Ascending aorta (tissue), 2 donors: ENCODE measurements at places on chromosomes 4 and X. TPM values are rescaled to one million over a fixed set of nuclear protein-coding genes. Genes with fewer than 3 reads are reported as not detected.

DNA sequence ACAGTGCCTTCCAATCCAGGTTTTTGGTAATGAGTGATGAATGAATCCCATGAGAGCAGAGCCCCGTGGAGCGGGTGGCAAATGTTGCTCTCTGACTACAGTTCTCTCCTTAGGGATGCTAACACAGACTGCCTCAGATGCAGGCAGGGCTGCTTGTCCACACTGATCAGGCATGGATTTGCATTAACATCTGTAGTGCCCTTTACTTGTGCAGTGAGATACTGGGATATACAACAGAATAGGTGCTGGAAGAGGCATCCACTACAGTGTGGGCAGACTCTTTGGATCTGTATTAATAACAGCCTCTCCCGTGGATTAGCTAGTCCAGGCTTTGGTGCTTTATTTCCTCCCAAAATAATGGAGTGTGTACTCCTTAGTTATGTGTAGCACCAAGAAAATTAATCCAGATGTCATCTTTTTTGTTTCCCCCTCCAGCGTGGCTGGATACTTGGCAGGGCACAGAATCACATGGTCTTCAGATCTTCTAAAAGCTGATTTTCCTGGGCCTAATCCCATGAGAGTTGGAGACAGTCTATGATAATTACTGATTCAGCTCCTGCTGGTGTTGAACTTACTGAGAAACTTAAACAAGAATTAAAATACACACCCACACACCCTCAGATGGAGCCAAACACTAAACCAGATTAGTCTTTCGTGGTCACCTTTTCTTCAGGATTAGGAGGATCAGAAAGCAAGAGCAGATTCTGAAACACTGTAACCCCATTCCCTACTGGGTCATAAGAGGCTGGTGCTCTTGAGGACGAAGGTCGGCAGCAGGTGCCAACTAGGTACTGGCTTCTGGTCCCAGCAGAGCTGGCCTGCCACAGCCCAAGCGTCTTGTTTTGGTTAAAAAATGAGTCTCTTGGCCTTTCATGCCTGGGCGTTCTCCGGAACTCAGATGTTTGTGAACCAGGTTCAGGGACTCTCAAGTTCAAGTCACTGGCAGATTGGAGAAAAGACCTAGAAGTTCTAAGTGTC is 23.1 kb upstream of the NAP1L5 start:
- H3K4me3 ChIP-seq: no peak overlapping the region
- H3K27me3 ChIP-seq: no peaks in the 10 kb centered on the region
- H3K36me3 ChIP-seq: peaks cover 6% of the 10 kb centered on the region
- H3K27ac ChIP-seq: peak overlapping the region; percentile 65
- peaks cover 10% of the 10 kb centered on the region for H3K4me1 ChIP-seq
- no peak for DNase-seq

GAB3 gene
- 2.9 TPM for total RNA-seq

GRCh38 chr4:6172093-6172926 is 28.0 kb downstream of the JAKMIP1 start:
- no peaks in the 10 kb centered on the region for H3K36me3 ChIP-seq
- H3K27me3 ChIP-seq: no peaks in the 10 kb centered on the region
- no peaks in the 10 kb centered on the region for H3K4me1 ChIP-seq
- DNase-seq: no peak
- H3K4me3 ChIP-seq: no peak overlapping the region

DNA sequence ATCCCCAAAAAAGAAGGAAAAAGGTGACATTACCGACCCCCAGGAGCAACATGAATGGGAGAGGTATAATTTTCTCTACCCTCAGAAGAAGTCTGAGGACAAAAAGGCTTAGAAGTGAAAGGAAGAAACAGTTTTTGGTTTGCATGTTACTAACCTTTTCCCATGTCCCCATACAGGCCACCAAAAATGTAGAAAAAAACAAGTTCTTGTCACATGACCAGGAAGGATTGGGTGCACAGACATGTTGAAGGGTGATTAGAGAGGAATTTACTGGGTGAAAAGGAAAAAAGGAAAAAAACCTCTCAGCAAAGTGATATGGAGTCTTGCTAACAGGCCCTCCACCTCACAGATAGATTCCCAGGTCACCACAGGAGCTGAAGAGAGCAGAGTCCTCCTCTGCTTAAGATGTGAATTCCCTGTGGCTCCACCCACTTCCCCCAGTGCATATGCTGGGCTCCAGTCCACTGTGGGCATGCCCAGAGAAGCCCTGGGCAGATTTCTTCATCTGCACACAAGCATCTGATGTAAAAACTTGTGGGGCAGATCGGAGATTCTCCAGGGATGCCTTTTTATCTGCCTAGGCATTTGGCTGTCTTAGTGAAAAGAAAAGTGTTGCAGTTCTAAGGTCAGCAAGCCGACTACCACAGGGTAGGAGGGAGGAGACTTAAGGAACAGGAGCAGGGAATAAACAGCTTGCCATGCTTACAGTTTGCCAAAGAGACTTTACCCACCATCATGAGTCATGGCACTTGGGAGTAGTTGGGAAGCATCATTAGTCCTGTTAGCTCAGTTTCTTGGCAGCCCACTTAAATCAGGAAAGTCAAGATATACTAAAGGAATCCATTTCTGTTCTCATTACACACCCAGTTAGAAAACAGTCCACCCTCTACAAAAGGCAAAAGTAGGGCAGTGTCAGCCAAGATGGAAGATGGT is 25.0 kb upstream of the PASD1 start:
- no peak overlapping the region for H3K27ac ChIP-seq
- no peak overlapping the region for H3K4me3 ChIP-seq
- no peaks in the 10 kb centered on the region for H3K27me3 ChIP-seq
- no peaks in the 10 kb centered on the region for H3K4me1 ChIP-seq

DNA sequence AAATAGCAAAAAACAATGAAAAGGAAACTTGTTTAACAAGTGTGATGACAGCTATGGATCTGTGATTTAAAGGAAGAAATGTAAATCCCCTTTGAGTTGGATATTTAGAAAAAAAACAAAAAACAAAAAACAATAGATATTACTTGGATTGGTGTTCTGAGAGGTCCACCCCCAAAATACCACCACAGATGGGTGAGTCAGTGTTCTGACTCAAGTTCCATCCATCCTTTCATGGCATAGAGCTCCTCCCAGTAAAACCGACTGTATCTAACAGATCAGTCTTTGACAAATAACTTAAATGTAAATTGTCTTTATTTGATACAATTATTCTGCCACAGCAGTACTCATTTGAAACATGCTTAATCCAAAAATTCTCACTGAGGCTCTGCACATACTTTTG is 27.4 kb downstream of the TMPRSS11B start:
- no peaks in the 10 kb centered on the region for H3K27me3 ChIP-seq
- H3K4me3 ChIP-seq: no peak overlapping the region
- DNase-seq: no peak
- no peak overlapping the region for H3K27ac ChIP-seq
- H3K4me1 ChIP-seq: no peaks in the 10 kb centered on the region

GRCh38 chrX:22666441-22666840 is 333.3 kb upstream of the DDX53 start:
- DNase-seq: no peak
- H3K27ac ChIP-seq: no peak overlapping the region
- no peaks in the 10 kb centered on the region for H3K36me3 ChIP-seq
- H3K4me1 ChIP-seq: no peaks in the 10 kb centered on the region

UCP1 gene
- not detected for total RNA-seq

DNA sequence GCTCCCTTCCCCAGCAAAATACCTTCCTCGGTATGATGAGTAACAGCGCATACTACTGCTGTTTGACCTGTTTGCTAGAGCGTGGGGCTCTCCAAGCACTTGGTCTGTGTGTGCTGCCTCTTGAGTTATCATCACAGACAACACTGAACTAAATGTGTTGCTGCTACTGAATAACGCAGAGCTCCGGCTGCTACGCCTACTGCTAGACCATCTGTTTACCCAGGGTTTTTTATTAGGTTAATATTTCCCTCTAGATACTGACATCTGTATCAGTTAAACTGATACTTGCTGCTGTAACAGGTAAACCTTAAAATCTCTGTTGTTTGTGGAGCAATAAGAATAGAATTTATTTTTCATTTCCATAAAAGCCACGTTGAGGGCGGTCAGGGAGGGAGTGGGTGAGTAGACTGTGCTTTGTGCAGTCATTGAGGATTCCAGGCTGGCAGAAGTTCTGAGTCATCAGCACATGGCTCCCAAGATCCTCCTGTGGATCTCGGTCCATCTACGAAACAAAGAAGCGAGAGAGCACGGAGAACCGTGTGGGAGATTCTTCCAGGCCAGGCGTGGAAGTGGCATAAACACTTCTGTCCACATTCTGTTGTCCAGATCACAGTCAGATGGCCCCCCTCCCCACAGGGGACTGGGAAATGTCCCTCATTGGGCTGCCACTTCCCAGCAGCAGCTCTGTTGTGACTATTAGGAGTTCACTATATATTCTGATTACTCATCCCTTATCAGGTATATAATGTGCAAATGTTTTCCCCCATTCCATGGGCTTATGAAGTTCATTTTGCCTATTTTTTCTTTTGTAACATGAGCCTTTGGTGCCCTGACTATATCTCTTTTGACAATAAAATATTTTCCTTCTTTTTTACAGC is 14.1 kb downstream of the GRK4 start:
- no peaks in the 10 kb centered on the region for H3K36me3 ChIP-seq
- H3K27me3 ChIP-seq: no peaks in the 10 kb centered on the region
- H3K4me3 ChIP-seq: no peak overlapping the region

DNA sequence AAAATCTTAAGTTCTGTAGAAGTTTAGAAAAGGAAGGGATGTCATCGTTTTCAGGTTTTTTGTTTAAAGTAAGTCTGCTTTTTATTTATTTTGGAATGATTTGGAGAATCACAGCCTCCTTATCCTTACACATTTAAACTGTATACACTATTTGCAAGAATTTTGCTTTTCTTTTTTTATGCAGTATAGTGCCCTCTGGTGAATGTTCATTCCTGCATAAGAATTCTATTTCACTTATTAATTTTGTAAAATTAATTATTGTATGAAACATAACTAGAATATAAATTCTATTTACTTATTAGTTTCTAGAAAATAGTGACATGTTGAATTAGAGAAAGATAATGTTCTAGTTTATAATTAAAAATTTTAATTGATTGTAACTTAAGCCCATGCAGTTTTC is 44.6 kb downstream of the DACH2 start:
- H3K27me3 ChIP-seq: no peaks in the 10 kb centered on the region
- no peak overlapping the region for H3K27ac ChIP-seq
- no peak for DNase-seq

RHOH gene
- not detected for total RNA-seq

FANCB gene
- total RNA-seq: not detected

DNA sequence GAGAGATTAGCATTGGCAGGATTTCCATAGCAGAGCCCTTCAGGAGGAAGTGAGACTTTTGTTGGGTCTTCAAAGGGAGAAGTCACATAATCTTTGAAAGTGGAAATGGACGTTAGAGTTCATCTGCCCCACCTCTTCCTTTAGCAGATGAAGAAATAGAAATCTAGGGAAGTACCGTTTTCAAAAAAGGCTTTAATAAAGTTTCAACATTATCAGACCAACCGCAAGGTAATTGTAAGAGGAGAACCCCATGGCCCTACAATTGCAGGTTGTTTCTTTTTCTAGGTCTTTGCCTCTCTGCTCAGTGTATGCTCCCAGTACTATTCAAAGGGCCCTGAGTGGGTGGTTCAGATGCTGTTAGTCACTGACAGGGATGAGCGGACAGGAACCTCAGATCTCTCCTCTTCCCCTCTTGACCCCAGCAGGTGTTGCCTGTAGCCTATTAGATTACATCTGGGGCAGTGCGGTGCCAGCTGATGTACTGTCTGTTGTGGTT is 48.6 kb upstream of the AP1S2 start:
- no peak overlapping the region for H3K4me3 ChIP-seq
- H3K27ac ChIP-seq: no peak overlapping the region
- no peak for DNase-seq
- no peaks in the 10 kb centered on the region for H3K36me3 ChIP-seq

DNA sequence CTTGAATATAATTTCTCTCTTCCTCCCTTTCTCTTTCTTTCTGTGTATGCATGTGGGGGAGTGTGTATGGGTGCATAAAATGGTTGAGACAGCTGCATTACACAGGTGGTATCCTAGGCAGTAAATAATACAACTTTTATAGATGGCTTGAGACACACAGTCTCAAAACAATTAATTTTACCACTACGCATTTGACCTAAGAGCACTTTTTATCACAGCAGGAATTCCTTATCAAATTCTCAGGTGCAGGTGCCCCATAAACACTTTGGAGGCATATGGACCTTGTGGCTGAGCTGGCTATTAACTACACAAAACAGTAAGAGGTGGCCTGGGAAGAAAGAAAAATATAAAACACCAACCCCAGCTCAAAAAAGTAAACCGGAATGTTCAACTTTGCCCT is 91.3 kb downstream of the RASGEF1B start:
- no peak for DNase-seq
- H3K27ac ChIP-seq: no peak overlapping the region
- no peaks in the 10 kb centered on the region for H3K27me3 ChIP-seq
- no peak overlapping the region for H3K4me3 ChIP-seq

DNA sequence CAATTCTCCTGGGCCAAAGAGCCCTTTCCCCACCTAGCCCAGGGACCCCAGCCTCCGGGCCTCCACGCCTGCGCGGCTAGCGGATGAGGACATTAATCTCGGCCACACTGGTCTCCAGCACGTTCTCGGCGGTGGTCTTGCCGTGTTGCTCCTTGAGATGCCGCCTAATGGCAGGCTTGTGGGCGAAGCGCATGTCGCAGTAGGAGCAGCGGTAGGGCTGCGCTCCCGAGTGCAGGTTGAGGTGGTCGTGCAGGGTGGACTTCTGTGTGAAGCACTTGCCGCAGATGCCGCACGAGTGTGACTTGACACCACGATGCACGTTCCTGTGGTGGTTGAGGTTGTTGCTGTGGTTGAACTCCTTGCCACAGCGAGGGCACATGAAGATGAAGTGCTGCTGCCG is 72.1 kb downstream of the UBE2K start:
- H3K36me3 ChIP-seq: peaks cover 38% of the 10 kb centered on the region
- no peaks in the 10 kb centered on the region for H3K4me1 ChIP-seq
- no peak for DNase-seq
- no peak overlapping the region for H3K27ac ChIP-seq
- no peak overlapping the region for H3K4me3 ChIP-seq

- no peaks in the 10 kb centered on the region for H3K27me3 ChIP-seq
- no peak for DNase-seq
- no peak overlapping the region for H3K4me3 ChIP-seq
Measured at GRCh38 chr4:105765690-105766407, 57.3 kb downstream of the GSTCD start.

GRCh38 chrX:134623293-134624045 is 34.8 kb downstream of the PLAC1 start:
- no peak overlapping the region for H3K4me3 ChIP-seq
- H3K4me1 ChIP-seq: peaks cover 3% of the 10 kb centered on the region
- DNase-seq: no peak

DNA sequence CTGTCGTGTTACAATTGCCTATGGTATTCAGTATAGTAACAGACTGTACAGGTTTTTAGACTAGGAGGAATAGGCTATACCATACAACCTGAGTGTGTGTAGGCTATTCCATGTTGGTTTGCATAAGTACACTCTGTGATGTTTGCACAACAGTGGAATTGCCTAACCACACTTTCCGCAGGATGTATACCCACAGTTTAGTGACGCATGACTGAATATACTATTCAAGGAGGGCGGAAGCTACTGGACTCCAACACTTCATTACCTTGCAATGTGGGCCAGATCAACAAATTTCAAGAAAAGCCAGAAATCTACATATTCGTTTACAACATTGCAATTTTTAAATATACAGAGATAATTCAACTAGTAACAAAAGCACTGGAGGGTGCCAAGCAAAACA is 317.2 kb downstream of the PDGFC start:
- H3K4me1 ChIP-seq: no peaks in the 10 kb centered on the region
- H3K27me3 ChIP-seq: no peaks in the 10 kb centered on the region

FDCSP gene
- not detected for total RNA-seq

EDNRA gene
- total RNA-seq: 31.4 TPM
